ENCODE measurements at places on chromosomes 3 and 15.

DNA sequence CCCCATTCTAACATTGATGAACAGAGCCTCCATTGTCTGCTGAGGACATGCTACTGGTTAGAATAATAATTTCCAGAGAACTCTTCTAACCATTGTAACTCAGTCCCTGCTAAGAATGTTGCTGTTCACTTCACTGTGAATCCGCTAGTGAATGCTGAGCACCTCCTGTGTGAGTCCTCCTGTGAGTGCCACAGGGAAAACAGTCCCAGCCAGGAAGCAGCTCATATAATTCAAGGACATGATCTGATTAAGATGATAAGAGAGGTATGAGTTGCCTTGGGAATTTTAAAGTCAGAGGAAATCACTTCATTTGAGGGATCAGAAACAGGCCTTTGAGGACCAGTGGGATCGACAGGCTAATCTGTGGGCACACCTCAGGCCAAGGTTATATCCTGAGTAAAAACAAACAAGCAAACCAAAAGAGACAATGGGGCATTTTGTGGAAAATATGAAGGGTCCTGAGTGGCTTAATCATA is 33.9 kb upstream of the GPR160 start:
- DNase-seq: no peak

DNA sequence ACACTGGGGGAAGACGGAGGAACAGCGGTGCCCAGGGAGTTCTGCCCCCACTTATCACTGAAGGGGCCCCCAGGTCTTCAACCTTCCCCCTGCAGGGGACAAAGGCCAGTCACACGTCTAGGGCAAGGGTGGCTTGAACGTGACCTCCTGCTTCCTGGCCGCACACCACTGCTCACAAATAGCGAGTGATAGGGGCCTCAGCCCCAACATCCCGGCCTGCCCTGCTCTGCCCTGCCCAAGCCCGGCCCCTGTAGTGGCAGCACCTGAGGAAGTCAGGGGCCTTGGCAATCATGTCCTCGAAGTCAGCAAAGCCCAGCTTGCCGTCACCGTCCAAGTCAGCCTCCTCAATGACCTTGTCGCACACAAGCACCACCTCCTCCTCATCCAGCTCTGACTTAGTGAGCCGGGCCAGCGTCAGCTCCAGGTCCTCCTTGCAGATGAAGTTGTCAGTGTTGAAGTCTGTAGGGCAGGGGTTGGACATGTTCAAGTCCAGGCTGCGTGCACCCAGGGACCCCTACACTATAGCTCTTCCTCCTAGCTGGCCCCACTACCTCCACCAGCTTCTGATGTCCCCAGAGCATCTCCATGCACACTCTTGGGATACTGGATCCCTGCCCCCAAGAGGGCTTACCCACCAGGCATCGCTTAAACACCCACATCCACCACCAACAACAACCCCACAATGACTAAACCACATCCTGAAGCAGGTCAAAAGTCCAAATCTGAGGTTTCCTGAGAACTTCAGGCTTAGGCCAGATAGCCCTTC is 13.3 kb downstream of the SH2D7 start:
- DNase-seq: no peak

DNA sequence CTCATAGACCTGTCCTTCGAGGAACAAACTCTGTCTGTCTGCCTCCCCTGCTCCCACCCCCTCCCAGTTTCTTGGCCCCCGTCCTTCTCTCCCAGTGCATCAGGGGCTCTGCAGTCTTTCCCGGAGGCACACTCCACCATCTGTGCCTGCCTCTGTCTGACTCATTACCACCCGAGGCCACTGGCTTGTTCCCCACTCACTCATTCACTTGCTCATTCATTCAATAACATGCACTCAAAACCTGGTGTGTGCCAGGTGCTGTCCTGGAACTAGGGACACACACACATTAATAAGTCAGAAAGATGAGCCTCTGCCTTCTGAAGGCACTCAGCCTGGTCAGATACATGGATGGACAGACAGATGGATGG is 12.4 kb downstream of the AMIGO3 start:
- DNase-seq: no peak

DNA sequence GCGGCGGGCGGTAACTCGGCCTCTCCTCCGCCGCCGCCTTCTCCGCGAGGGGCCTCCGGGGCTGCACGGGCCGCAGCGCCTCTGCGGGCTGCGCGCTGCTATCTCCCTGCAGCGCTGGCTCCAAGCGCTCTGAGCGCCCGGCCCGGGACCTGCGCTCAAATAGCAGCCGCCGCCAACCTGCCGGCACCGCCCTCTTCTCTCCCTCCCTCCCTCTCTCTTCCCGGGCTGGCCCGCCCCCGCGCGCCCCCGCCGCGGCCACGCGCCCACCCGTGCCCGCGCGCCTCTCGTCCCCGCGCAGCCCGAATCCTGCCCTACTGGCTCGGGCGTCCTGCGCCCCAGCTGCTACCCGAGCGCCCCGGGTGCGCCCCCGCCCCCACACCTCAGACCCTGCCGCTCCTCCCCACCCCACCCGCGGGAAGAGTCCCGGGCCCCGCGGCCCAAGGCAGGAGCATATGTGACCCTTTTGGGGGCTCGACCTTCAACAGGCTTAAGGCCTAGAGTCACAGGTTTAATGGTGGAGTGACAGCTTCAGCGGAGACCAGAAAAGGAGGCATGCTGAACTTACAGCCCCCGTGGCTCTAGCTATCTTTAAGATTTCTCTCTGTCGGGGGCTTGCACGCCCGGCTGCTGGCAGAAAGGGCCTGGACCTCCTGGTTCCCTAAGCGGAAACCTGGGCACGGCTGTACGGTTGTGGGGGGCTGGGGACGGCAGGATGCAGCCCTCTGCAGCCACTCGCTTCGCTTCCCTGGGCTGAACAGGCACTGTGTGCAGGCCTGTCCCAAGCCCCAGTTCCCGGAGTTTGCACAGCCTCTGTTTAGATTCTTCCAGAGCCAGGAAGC is at the start of gene CACNA2D2:
TSS of gene CACNA2D2 (minus strand) at position 131 of the 839 bp plus-strand sequence. CDS start 211 bp downstream, outside the sequence.
- DNase-seq: peak; percentile 48

DNA sequence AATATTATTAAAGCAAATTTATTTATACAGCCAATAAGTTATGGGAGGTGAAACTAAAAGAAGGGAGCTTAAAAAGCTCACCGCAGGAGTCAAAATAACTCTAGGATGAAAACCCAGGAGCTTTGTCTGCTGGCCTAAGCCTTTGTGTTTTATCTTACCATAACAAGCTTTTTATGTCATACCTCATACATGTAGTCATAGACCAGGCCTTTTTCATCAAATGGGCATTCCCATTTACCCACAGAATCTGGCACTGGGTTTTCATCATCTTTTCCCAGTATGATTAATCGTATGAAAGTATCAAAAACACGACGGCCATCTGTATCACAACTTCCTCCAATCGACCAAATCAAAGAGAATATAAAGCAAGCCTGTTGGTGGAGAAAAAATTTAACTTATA is 122.8 kb downstream of the DNAH12 start:
- no peak for DNase-seq

DNA sequence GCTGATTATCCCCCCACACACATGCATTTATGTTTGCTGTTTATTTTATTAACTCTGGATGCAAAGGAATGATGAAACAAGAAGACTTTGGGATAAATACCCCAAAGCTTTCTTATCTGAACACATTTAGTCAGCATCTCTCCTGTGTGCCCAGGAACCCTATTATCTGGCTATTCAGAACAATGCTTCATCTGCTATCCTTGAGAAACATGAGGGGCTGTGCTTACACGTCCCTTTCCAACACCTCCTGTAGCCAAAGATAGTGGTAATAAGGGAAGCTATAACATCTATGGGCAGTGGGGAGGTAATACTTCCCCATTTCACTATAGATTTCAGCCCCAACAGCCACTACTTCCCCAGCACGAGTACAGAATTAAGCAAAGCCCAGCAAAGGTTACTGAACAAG is 94.7 kb downstream of the SSR3 start:
- DNase-seq: no peak

- DNase-seq: no peak
Observed at GRCh38 chr3:46464326-46465195, at the start of gene LTF. TSS of gene LTF (minus strand) at chr3:46464905. CDS start at chr3:46464867, 38 bp downstream.

DNA sequence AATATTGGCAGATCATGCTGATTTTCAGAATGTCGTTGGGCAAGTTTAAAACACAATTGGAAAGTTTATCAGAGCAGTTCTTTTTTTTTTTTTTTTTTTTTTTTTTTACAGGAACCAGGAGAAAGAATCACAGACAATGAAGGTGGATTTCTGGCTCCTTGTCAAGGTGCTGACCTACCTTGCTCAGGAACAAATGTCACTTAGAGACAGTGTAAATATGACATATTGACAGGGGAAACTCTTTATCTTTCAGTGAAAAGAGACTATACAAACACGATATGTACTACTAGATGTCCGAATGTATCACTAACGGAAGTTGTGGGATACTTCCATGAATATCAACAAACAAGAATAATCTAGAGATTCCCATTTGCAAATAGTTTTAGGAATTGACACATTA is 237.3 kb downstream of the FMN1 start:
- DNase-seq: no peak

GRCh38 chr3:104885214-104885814 is 481.4 kb upstream of the ALCAM start:
- no peak for DNase-seq

- no peak for DNase-seq
Observed at GRCh38 chr3:114634635-114635034, 340.8 kb downstream of the TIGIT start.

DNA sequence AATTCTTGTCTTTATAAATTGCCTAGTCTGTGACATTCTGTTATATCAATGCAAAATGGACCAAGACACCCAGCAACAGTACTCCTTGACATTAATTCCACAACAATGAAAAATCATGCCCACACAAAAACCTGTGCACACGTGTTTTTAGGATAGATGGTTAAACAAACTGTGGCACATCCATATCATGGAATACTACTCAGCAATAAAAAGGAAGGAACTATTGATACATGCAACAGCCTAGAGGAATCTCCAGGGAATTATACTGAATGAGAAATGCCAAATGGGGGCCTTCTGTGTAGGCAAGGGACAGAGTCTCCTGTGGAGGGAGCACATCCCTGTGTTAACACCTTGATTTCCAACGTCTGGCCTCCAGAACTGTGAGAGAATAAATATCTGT is 388.5 kb downstream of the MAGI1 start:
- DNase-seq: no peak

- no peak for DNase-seq
Observed at GRCh38 chr15:40722934-40723333, 28.0 kb downstream of the RAD51 start.

DNA sequence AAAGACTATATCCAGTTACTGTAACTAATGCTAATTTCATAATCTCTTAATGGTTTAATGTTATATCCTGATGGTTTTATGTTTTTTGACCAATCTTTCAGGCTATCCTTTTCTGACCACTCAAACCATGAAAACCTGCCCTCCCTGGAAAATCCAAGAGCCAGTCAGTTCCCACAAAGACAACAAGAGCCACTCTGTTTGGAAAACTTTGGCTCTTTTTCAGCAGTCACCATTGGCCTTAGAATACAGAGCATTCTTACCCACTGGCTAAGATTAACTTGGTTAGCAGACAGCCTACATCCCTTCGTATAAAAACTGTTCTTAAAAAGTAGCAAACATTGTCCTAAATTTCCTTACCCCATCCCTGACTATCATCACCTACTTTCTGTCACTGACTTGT is 32.9 kb downstream of the ALCAM start:
- DNase-seq: no peak

- DNase-seq: peak; percentile 37
Observed at GRCh38 chr3:4831580-4831950, 147.7 kb upstream of the BHLHE40 start.

- no peak for DNase-seq
Observed at GRCh38 chr3:12185172-12185710, 26.5 kb upstream of the TIMP4 start.

GRCh38 chr3:97736928-97737327 is 27.6 kb upstream of the ARL6 start:
- no peak for DNase-seq

GRCh38 chr15:75671730-75672602 is 24.3 kb downstream of the SNX33 start:
- DNase-seq: no peak

- no peak for DNase-seq
Observed at GRCh38 chr3:186678604-186679003, 12.8 kb downstream of the HRG start.

DNA sequence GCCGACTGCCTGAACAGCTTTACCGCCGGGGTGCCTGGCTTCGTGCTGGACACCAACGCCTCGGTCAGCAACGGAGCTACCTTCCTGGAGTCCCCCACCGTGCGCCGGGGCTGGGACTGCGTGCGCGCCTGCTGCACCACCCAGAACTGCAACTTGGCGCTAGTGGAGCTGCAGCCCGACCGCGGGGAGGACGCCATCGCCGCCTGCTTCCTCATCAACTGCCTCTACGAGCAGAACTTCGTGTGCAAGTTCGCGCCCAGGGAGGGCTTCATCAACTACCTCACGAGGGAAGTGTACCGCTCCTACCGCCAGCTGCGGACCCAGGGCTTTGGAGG is 815 bp downstream of the SPINT1 start:
- DNase-seq: no peak

- DNase-seq: no peak
Observed at GRCh38 chr3:66144568-66145407, 76.0 kb upstream of the SLC25A26 start.

- no peak for DNase-seq
Observed at GRCh38 chr3:118942671-118943070, 92.0 kb downstream of the IGSF11 start.

DNA sequence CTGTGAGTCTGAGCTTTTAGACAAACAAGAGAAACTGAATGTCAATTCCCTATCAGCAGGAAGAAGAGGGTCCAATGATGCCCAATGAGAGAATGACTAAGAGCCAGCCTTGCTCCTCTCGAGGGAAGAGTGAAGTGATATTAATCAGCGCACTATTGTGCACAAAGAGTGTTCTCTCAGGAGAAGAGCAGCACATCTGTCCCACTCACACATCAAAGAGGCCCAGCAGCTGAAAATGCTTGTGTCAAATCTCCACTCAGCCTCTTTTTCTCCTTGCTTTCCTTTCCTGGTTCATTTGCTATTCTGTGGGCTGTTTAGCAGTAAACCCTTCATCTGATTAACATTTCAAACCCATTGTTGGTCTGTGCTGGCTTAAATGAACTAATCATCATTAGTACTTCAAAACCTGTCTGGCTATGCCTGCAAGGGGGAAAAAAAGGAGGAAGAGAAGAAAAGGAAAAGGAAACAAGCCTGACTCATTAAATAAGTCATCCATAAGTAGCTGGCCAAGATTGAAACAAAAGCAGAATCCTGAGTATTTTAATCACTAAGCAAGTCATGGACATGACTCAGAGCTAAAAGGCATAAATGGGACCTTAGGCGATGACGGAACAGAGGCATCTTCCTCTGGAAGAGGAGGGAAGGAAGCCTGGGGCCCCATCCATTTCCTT is 912.7 kb downstream of the TUSC7 start:
- no peak for DNase-seq

DNA sequence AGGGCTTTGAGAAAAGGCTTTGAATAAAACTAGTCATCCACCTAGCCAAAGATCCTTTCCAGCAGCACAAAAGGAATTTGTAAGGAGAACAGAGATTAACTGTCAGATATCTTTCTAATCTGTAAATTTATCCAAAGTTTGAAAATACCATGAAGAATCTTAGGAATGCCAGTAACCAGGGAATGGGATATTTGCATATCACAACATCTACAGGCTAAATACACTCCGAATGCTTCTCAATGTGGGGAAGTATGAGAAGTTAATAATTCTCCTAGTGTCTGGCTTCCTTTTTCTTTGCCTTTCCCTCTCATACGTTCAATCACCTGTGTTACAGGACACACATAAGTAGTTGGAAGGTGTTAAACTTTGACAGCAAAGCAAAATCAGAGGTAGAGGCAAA is 7.8 kb downstream of the ANAPC13 start:
- no peak for DNase-seq

Measured in stimulated activated CD4-positive, alpha-beta T cell treated with anti-CD3 and anti-CD28 coated beads, Interleukin-4, amount 100 ng/mL, for 4 hours (primary cell).